Fibroblast of lung (primary cell): ENCODE measurements at places on chromosomes 2 and 18. TPM values are rescaled to one million over a fixed set of nuclear protein-coding genes. Genes with fewer than 3 reads are reported as not detected.

Gene SP3
- polyA plus RNA-seq: 52.2 and 64.1 TPM in 2 replicates

Gene LONRF2
- polyA plus RNA-seq: 0.01 and 0.03 TPM in 2 replicates

Gene AQP4
- not detected in 2 replicates for polyA plus RNA-seq

Gene SCN3A
- polyA plus RNA-seq: 0.14 and 0.16 TPM in 2 replicates

- peak; percentile 88 for DNase-seq
These were observed 267.8 kb upstream of the EPAS1 start for GRCh38 chr2:46029332-46029811.

DNA sequence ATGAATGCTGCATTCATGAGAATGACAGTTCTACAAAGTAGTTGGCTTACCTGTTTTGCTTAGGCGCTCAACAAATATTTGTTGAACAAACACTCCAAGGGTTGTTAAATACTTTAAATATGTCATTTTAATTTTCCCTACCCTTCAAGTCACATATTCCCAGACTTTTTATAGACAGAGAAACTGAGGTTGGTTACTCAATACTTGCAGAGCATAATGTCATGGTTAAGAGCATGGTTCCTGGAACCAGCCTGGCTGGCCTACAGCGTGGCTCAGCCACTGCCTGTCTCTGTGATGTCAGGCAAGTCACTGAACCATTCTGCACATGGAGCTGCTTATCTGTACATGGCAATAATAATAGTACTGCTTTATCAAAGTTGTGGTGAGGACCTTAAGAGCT is 120.0 kb upstream of the STK17B start:
- no peak for DNase-seq

DNA sequence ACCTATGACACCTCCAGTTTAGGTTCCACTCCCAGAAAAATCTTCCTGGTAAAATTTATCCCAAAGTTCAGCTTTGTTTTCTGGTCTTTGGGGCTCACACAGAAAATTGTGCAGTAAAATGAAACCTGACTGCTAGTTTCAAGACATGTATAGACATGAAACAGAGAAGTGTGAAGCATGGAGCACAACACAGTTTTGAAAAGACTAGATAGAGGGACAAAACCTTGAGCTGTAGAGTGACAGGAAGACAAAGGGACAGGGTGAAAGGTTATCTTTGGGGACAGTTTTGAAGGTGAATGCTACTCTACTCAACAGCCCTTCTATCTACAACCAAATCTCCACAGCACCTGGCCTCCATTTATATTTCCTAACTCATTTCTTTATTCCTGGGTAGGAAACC is 352.6 kb downstream of the RBM43 start:
- DNase-seq: no peak

DNA sequence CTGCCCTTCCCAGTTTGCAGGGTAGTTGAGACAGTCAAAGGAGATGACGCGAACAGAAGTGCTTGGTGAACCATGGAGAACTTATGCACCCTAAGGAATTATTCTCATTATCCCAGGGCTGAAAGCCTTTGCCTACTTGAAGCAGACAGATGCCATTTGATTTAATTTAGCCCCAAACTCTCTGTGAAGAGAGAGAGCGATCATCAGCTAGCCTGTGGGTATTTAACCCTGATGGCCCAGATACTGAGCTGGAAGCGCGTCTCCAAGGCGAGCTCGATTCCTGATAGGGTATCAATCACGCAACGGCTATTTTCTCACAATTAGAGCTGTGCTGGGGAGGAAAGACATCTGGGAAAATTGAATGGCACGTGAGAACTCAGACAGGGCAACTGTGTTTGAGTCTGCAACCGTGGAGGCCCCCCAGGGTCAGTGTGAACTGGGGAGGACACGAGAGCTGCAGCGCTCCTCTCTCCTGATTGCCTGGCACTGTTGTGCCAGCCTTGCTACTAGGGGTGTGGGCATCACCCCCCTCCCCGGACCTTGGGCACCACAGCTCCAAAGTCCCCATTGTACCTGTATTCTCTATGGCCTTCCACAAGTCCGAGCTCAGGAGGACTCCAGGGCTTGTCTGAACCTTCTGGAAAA is 73.2 kb downstream of the CAPN13 start:
- no peak for DNase-seq

GRCh38 chr18:58788470-58788869 is 76.2 kb upstream of the ZNF532 start:
- DNase-seq: no peak
